ENCODE measurements at places on chromosomes 11 and 22. TPM values are rescaled to one million over a fixed set of nuclear protein-coding genes. Genes with fewer than 3 reads are reported as not detected.

AMOTL1 gene
- total RNA-seq = 68.5 TPM

OR2AT4 gene
- not detected for total RNA-seq

ANGPTL5 gene
- 0.40 TPM for total RNA-seq

LARGE1 gene
- total RNA-seq = 27.2 TPM

CLCF1 gene
- 9.8 TPM for total RNA-seq

UBE4A gene
- total RNA-seq = 37.5 TPM

SPCS2 gene
- 153 TPM for total RNA-seq

SPECC1L gene
- total RNA-seq = 61.3 TPM

SLC25A18 gene
- total RNA-seq = 1.3 TPM

KCNE3 gene
- total RNA-seq = 14.9 TPM

DNAJB7 gene
- not detected for total RNA-seq

LIN7C gene
- 24.1 TPM for total RNA-seq

SCGB1D2 gene
- total RNA-seq = not detected

PNPLA5 gene
- not detected for total RNA-seq

ZDHHC8 gene
- 29.1 TPM for total RNA-seq

CYP2D6 gene
- total RNA-seq = 1.3 TPM

GPR83 gene
- not detected for total RNA-seq

KCNK4 gene
- not detected for total RNA-seq

APOA4 gene
- total RNA-seq = not detected

F2 gene
- total RNA-seq = 0.40 TPM

VSIG2 gene
- total RNA-seq = 20.9 TPM

UPK3A gene
- not detected for total RNA-seq

RAB36 gene
- total RNA-seq = 27.5 TPM

SIK3 gene
- 42.3 TPM for total RNA-seq

NCR3LG1 gene
- total RNA-seq = 1.3 TPM

PNPLA3 gene
- 0.88 TPM for total RNA-seq

KRTAP5-7 gene
- total RNA-seq = not detected

CADM1 gene
- total RNA-seq = 243 TPM

CSNK2A3 gene
- total RNA-seq = 3.7 TPM

TMPRSS4 gene
- total RNA-seq = 10.1 TPM

SMIM38 gene
- total RNA-seq = 0.74 TPM

BIK gene
- 6.1 TPM for total RNA-seq

OR52I2 gene
- not detected for total RNA-seq

Data from lung (tissue), 17 donors.